Inflammatory macrophage treated with lipopolysaccharide for 1 hour (primary cell): ENCODE measurements at places on chromosomes 12 and 14.

DNA sequence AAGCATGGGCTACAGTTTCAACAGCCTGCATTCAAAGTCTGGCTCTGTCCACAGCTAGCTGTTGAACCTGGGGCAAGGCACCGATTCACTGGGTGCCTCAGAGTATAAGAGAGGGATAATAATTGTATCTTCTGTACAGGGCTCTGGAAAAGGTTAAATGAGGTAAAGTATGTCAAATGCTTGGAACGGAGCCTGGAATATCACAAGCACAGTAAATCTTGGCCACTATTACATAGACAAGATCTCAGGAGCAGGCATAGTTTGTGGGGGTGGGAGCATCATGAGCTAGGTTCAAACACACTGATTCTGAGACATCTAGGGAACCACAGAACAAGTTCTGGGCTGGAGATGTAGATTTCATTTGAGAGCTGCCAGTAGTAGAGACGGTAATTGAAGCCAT, 203.7 kb upstream of the NUDT4 start:
- DNase-seq = no peak

DNA sequence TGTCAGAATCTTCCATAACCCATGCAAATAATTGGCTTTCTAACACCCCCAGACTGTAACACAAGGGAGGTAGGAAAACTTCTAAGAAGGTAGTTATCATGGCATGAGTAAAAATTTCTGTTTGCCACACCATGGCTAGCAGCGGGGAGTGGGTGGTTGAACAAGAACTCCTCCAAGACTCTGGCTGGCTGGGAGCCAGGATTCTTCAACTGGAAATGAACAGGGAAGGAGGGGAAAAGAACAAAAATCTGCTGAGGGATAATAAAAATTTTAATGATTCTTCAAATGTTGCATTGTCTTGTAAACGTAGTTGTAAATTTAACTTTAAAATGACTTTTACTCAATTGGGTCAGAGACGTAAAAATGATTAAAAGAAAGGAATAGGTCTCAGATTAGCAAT, 78.9 kb downstream of the AKAP6 start:
- no peak for DNase-seq

DNA sequence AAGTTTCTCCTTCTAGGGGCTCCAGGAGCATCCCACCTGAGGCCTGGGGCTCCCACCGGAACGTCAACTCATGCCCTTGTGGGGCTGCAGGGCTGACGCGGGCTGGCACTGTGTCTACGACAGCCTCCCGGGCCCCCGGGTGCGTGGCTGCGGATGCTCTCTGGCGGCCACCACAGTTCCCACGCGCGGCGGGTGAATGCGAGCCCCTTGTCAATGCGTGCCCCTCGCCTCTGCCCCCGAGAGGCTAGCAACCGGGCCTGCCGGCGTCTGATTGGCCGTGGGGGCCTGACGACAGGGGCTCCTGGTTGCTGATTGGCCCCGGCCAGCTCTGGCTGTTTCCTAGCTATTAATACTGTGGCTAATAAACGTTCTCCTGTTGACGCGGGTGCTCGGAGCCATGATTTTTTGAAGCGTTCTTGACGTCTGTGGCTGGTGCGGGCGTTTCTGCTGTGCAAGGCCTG, 1.8 kb upstream of the MEG3 start:
- no peak for DNase-seq

- no peak for DNase-seq
Observed at GRCh38 chr14:64943556-64943955, 1.0 kb upstream of the GPX2 start.

DNA sequence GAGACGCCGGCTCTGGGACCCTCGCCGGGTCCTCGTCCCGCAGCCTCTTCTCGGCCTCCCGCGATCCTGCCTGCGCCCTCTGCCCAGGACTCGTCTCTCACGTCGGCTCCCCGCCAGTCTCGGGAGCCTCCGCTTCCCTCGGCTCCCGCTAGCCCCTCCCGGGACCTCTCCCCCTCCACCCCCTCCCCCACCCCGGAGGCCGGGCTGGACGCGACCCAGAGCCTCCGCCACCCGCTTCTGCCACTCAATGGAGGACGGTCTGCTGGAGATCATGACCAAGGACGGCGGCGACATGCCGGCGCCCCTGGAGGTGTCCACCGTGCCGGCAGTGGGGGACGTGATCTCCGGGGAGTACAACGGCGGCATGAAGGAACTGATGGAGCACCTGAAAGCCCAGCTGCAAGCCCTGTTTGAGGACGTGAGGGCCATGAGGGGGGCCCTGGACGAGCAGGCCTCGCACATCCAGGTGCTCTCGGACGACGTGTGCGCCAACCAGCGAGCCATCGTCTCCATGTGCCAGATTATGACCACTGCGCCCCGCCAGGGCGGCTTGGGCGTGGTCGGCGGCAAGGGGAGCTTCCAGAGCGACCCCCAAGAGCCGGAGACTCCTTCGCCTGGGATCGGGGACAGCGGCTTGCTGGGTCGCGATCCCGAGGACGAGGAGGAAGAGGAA, 568 bp downstream of the CCDC184 start:
- no peak for DNase-seq

- no peak for DNase-seq
Observed at GRCh38 chr14:31027847-31028246, 1.7 kb upstream of the STRN3 start.

- no peak for DNase-seq
Observed at GRCh38 chr12:30706476-30706875, 10.8 kb upstream of the IPO8 start.

DNA sequence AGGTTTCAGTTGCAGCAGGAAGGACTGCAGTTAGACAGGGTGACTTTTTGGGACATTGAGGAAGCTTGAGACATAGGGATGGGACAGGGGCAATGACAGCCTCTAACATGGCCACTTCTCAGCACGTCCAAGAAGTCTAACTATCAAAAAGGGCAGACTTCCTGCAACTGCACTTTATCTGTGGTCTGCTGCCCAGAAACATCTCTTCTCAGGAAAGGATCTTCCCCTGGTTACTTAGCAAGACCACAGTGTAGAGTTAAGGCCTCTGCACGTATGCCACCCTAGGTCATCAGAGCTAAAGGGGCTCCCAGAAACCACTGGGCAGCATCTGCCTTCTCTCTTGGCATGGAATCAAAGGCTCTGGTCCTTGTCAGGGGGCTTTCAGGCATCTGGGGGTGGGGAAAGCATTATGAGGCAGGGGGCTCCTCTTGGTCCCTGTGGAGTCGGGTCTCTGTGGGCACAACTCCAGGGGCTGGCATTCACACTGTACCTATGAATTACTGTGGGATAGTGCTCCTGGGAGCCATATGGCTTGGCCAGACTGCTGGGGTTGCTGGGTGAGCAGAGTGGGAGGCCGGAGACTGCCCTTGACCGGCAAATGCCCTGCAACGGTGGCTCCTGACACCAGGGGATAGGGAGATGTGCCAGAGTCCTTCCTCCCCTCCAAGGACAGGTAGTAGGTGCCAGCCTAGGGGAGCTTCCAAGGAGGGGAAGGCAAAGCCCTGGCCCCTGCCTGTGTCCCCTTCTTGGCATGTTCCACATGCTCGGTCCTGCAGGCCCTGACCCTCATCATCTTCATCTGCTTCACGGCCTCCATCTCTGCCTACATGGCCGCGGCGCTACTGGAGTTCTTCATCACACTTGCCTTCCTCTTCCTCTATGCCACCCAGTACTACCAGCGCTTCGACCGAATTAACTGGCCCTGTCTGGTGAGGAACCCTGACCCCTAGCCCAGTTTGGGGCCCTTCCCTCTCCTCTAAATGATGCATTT, 1.0 kb downstream of the CMTM5 start:
- DNase-seq = no peak

DNA sequence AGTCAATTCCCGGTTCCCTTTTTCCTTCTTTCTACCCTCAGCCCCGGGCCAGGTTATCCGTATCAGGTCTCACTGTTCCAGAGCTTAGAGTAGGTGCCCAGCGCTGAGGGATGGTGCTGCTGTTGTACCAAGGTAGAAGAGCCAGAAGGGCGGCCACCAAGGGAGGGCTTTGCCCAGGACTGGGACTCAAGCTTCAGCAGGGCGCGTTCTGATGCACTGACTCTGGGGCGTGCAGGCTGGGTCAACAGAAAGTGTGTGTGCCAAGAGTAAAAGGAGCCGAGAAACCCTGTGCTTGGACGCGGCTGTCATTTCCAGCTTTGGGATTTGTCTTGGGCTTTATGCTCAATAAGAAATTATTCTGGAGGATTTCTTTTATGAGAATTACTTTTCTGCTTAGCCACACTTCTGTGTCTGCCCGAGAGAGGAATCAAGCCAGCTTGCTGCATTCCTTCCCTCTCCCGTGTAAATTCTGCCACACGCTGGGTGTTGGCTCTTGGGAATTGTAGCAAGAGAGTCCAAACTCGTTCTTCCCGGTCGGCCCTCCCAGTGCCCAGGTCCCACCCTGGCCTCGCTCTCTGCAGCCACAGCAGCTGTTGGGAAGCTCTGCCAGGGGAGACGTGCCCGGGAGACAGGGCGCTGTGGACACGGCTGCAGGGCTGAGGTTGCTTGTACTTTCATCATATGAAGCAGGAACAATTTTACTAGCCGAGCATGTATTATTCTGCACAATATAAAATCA, 98.0 kb downstream of the FBXL14 start:
- DNase-seq = no peak

GRCh38 chr12:65122703-65123102, 1.6 kb upstream of the WIF1 start:
- DNase-seq = no peak

DNA sequence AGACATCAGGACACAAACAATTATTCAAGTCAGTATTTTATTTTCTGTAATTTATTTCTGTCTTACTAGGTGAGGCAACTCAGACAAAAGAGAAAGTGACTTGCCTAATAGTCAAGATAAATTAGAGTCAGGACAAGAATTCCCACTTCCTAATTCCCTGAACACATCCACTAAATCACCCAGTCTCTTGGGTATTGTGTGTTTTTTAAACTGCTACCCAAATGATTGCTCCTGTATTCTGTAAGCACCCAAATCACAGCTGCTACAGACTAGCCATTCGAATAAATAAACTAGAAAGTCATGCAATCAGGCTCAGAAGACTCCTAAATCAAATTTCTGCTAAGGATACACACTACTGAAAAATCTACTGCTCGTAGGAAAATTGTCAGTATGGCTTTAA, 263.0 kb downstream of the DUSP6 start:
- no peak for DNase-seq

DNA sequence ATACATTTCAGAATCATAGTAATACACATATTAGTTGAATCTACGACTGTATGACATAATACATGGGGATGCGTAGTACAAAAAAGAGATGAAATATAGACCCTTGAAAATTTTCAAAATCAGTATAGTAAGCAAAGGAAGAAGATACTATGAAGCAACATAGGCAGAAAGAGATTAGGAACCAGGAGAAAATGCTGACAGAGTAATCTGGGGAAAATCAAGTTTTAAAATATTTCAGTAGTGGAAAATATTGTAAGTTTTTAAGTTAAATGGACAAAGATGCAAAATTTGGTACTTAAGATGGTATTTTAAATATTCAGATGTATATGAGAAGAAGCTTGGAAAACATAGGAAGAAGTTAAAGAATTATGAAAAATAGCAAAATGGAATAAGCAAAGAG, 915.6 kb upstream of the LRFN5 start:
- DNase-seq = no peak

DNA sequence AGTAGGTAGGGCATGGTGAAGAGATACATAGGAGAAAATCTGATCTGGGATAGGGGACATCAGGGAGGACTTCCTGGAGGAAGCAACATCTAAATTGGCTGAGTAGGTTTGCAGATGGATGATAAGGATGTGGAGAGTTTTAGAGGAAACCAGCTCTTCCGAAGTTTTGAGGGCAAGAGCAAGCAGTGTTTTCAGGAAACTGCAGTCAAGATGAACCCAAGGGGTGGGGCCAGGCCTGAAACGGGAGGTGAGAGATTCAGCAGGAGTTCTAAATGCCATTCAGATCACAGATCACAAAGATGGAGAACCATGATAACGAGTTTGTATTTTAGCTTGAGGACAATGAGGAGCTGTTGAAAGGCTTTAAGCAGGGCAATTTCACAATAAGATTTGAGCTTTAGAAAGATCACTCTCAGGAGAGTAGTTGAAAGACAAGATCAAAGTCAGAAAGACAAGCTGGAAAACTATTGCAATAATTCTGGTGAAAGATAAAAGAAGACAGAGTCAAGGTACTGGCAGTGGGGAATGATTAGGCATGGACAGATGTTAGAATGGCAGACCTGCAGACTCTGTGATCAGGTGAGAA, 70.1 kb upstream of the PLXNC1 start:
- DNase-seq = no peak

DNA sequence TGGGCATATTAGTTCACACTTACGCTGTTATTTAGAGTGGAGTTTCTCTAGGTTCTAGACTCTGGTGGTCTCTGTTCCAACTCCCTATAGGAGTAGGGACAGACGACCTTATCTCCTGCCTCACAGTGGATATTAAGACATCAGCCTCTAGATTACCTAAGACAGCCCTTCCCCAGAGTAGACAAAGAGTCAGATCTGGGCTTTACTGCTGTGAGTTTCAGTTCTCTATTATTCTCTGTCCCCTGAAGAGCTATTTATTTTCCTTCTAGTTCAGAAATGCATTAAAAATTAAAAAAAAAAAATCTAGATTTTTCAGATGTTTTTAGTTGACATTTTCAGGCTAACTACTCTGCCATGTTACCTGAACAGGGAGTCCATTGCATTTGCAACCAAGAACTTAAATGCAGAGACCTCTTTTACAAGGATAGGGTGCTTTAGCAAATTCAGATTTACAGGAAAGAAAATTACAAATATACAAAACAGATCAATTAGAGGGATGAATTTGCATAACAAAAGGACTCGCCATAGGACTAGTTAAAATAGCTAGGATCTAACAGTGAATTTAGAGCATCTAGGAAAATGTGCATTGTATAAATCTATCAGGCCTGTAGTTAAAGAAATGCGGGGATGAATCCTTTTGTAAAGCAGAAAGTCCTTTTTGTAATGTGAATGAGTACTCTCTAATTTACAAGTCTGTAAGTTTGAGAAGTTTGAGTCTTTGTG, 381.4 kb downstream of the APAF1 start:
- DNase-seq = no peak

- peak; percentile 27 for DNase-seq
Observed at GRCh38 chr12:29048787-29049186, 100.3 kb upstream of the FAR2 start.

DNA sequence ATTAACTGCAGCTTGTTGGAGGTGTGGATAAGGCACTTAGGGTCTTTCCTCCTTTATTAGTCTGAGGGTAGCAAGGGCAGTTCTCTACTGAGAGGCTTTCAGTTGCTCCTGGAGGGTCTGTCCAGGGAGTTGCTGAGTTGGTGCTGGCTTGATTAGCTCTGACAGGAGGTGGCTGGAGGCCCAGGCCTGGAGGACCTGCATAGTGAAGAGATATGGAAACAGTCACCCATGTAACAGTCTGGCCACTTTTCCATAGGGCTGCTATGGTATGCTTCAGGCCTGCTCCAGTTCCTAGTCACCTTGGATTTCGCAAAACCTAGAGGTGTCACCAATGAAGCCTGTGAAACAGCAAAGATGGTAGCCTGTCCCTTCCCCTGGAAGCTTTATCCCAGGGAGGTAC, 143.3 kb upstream of the SLC38A2 start:
- DNase-seq = no peak

- no peak for DNase-seq
Observed at GRCh38 chr12:41073633-41074472, 114.3 kb upstream of the PDZRN4 start.

- DNase-seq = no peak
Observed at GRCh38 chr12:46555406-46555852, 182.9 kb upstream of the SLC38A2 start.
